ENCODE measurements at places on chromosomes 11 and 22.

- DNase-seq: peak; percentile 30
These were observed 128.0 kb downstream of the RBFOX2 start for GRCh38 chr22:35900483-35901168.

GRCh38 chr11:87832211-87832610 lies 343.0 kb downstream of the RAB38 start:
- DNase-seq: no peak

GRCh38 chr11:44731685-44732430 lies 5.1 kb downstream of the TSPAN18 start:
- DNase-seq: no peak

DNA sequence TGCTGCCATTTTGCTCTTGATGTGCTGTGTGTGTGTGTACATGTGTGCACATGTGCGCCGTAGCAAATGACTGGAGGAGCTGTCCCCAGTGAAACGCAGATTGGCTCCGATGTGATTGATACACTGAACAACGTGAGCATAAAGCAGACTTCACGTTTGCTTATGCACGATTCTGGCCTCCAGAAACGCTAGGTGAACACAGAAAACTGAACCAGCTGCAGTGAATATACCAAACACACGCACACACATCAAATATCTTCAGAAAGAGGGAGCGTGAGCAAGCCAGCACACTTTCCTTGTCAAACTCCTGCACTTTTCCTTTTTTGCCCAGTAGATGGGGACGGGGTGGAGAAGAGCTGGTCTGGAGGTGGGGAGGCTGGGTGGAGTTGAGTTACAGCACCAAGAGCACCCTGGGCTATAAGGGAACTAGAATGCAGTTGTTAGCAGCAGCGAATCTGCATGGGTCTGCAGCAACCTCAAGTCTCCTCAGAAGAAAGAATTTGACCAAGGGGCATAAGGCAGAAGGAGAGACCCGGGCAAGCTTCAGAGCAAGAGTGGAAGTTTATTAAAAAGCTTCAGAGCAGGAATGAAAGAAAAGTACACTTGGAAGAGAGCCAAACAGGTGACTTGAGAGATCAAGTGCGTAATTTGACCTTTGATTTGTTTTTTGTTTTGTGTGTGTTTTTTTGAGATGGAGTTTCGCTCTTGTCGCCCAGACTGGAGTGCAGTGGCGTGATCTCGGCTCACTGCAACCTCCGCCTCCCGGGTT lies 77.8 kb upstream of the CADM1 start:
- no peak for DNase-seq

DNA sequence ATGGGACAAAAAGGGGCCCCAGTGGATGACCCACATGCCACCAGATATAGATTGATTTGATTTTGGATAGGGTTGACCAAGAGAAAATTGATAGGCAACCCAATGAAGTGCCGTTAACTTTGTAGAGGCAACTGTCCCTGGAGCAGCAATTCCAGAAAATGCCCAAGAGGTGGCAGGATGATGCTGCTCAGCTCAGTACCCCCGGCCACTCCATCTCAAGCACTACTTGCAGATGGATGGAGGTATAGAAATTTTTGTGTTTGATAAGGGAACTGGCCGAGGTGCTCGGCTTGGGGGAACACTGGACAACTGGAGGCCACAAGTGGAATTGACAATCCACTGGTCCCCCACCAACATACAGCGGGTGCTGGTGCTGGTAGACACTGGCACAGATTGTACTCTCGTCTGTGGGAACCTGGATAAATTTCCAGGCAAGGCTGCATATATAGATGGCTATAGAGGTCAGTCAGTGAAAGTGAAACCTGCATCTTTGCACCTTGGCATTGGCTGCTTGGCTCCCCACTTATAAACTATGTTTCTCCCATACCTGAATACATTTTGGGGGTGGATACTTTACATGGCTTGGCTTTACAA lies 86.3 kb downstream of the CCDC83 start:
- DNase-seq: peak; percentile 24

DNA sequence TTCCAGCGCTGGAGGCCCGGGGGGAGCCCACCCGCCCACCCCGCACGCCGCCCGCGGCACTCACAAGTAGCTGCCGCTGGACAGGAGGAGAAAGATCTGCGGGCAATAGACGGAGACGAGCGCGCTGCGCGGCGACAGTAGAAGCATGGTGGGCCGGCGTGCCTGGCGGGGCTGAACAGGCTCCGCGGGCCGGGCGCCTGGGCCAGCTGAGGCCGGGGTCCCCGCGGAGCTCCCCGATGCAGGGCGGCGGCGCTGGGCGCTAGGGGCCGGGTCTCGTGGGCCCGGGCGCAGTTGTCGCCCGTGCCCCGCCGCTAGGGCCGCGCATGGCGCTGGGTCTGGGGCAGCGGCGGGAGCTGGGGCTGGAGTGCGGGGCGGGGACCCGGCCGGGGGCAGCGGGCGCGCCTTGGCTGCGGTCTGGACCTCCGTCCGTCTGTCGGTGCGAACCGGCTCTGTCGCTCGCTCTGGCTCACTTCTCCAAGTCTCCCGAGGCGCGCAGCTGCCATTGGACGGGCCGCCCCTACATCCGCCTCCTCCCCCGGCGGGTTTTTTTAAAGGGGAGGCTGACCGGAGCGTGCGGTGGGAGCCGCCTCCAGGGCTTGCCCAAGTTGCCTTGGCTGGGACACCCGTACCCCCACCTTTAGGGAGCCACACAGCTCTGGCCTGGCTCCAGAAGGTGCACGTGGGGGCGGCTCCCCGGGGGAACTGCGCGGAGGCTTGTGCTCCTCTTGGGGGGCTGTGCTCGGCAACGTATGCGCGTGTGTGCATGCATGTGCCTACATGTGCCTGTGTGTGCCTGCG lies 4.7 kb downstream of the WNT7B start:
- no peak for DNase-seq

- peak; percentile 58 for DNase-seq
These were observed 80.1 kb upstream of the CD44 start for GRCh38 chr11:35058669-35059434.

GRCh38 chr11:32960553-32961164 lies 55.0 kb upstream of the DEPDC7 start:
- peak; percentile 67 for DNase-seq

DNA sequence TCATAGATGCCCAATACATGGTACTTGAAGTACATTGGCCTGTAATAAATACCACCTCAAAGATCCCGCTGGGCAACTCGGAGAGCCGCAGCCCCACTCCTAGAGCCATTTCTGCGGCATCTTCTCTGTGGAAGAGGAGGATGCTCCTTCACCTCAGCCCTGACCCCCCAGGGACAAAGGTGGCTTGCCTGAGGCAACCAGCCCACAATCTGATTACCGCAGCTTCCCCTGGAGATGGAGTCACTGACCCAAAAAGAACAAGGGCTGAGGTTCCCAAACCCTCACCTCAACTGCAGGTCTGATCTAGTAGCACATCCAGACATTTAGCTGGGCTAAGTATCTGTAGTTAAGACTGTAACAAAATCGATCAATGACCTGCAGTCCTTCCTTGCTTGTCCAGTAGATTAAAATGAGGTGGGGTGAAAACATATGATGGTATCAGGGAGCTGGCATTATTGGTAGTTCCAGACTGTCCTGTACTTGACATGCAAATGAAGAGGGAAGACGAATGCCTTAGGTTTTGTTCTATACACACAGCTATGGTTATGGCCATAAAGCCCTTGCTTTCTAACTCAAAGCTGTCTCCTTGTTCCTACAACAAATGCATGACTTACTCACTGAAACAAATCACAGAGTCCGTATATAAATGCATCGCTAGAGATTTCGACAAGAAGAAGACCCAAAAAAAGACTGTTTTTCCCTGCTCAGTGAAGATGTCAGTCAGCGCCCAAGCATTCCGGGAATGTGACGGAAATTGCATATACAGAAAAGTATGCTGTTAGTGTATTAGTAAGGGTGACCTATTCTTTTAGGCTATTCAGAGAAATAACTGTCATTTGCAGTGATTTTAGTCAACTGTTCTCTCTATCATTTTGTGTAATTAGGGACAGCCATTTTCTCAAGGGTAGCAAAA lies 33.7 kb downstream of the C11orf71 start:
- no peak for DNase-seq

DNA sequence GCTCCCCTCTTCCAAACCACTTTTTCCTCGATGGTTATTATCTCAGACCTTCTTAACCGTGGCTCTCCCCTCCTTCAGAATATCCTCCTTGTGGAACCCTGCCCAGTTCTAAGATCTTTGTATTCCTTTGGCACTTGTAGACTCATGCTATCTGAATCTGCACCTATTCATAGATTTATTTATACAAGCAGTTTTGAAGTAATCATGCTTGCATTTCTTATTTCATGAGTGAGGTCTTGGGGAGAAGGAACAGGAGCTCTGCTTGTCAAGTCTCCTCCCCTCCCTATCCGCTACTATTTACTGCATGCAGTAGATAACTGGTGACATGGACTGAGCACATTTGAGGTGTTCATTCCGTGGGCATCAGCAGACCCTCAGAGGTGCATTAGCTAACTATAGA lies 5.4 kb upstream of the MADD start:
- no peak for DNase-seq

DNA sequence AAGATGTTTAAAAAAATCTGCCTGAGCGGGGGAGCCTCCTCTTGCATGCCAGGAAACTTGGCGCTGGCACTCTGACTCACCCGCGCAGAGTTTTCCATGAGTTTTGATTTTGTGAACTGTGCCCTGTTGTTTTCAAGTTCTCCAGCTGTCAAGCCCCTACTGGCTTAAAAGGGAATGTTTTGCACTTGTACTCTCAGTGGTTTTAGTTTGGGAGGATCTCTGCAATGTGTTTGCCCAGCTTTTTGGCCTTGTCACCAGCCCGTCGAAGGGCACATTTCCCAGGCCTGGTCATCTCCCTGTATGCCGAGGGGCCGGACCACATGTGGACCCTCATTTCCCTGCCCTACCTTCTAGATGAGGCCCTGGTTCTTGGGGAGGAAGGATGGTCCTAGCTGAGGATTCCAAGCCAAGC lies 12.2 kb downstream of the MRGPRF start:
- no peak for DNase-seq

DNA sequence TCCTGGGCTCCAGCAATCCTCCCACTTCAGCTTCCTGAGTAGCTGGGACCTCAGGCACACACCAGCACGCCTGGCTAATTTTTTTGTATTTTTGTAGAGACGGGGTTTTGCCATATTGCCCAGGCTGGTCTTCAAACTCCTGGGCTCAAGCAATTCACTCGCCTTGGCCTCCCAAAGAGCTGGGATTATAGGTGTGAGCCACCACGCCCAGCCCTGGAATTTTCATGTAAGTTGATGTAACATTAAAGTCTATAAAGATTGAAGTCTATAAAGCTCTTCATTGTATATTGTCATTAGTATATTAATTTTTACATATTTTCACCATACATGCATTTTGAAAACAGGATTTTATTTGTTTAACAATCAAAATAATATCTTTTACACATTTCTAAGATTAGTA lies 12.5 kb upstream of the DDX17 start:
- no peak for DNase-seq

GRCh38 chr22:48781868-48782267 lies 1045.8 kb downstream of the BRD1 start:
- no peak for DNase-seq

- DNase-seq: no peak
These were observed 147.8 kb downstream of the COMMD9 start for GRCh38 chr11:36141196-36141953.

GRCh38 chr11:120032766-120033390 lies 105.0 kb downstream of the TRIM29 start:
- DNase-seq: no peak

- no peak for DNase-seq
These were observed 192.7 kb downstream of the C11orf91 start for GRCh38 chr11:33507967-33508366.

DNA sequence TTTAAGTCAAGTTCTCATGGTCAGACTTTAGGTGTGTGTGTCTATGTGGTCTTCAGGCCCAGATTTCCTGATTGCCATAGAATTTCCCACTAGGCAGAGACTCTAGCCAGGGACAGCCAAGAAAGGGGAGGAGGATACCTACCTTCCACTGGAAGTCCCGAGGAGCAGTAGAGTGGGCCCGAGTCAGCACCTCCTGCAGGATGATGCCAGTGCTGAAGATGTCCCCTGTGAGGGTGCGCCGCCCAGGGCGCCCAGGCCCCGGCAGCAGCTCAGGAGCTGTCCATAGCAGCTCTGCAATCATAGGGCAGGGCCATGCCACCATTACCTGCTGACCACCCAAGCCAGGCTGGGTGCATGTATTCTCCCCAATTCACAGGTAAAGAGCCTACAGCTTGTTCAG lies 41.6 kb upstream of the LRRC32 start:
- no peak for DNase-seq

GRCh38 chr11:94117871-94118270 lies 10.8 kb upstream of the PANX1 start:
- DNase-seq: no peak

GRCh38 chr11:59802639-59803176 lies 7.9 kb downstream of the MRPL16 start:
- peak; percentile 74 for DNase-seq

- peak; percentile 51 for DNase-seq
These were observed 429 bp downstream of the VEGFB start for GRCh38 chr11:64234647-64235379.

GRCh38 chr11:11157185-11157584 lies 195.9 kb downstream of the CSNK2A3 start:
- DNase-seq: peak; percentile 41

- no peak for DNase-seq
These were observed 15.9 kb downstream of the RFPL1 start for GRCh38 chr22:29454276-29454675.

GRCh38 chr11:31912808-31913207 lies 101.7 kb upstream of the PAX6 start:
- no peak for DNase-seq

- no peak for DNase-seq
These were observed 11.9 kb downstream of the CHRM1 start for GRCh38 chr11:62909107-62909894.

DNA sequence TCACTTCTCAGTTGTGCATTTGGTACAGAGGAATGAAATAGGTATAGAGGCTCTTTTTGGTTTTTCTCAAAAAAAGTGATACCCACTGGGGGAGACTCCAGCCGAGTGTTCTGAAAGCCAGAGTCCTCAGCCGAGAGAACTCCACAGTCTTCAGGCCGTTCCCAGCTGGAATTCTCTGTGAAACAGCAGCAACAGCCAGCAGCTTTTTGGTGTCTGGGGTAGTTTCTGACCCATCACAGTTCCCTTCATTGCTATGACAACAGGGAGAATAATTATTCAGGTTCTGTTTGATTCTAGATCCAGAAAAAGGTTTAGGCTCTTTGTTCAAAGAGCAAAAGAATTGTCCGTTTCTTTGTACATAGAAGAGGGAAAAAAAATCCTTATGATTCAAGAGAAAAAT lies 84.6 kb downstream of the C22orf31 start:
- DNase-seq: no peak

- no peak for DNase-seq
These were observed 54.6 kb downstream of the KCNA4 start for GRCh38 chr11:29962243-29962642.

DNA sequence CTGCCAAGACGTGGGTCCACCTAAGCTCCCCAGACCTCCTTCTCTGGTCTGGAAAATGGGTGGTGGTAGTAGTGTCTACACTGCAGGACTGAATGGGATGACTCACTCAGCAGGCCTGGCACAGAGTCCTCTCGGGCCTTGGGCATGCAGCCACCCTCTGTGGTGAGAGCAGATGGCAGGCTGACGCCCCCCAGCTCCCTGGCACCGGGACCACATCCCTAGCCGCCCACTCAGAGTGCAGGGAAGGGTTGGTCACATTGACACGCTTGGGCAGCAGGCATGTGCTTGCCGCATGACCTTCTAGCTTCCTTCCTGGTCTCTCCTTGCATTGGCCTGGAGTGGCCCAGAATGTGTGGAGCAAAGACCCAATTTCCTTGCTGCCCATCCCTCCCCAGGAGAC lies 30.7 kb upstream of the PRODH start:
- DNase-seq: no peak

- DNase-seq: no peak
These were observed 113.5 kb downstream of the RRAS2 start for GRCh38 chr11:14245444-14245843.

- DNase-seq: no peak
These were observed 54.9 kb downstream of the TRIM44 start for GRCh38 chr11:35717520-35717919.
